ENCODE measurements at places on chromosomes 1 and 21.

GRCh38 chr1:82785268-82785790 lies 984.6 kb downstream of the ADGRL2 start:
- no peak for DNase-seq

DNA sequence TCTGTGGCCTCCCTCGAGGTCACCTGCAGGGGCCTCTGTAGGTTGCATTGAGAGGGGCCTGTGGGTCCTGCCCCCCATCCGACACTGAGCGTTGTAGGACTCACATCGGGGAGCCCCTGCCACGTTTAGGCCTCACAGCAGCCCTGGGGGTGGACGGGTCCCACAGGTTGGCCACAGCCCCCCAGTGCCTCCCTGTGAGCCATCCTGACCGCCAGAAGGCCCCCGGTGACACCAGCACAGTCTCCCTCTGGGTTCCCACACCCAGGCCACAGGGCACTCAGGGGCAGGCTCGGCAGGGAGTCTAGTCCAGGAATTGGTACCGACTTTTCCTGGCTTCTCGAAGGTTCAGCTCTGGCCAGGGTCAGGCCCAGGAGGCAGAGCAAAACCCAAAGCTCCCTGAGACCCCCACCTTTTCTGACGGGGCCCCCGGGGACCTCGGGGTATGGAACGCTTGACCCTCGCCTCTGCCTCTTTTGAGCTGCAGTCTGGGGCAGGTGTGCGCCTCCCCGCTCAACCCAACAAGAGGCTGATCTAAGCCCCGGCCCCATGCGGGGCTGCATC lies 13.9 kb upstream of the POFUT2 start:
- no peak for DNase-seq

- peak; percentile 71 for DNase-seq
Measured at GRCh38 chr1:40612345-40612831, 53.1 kb downstream of the RIMS3 start.

DNA sequence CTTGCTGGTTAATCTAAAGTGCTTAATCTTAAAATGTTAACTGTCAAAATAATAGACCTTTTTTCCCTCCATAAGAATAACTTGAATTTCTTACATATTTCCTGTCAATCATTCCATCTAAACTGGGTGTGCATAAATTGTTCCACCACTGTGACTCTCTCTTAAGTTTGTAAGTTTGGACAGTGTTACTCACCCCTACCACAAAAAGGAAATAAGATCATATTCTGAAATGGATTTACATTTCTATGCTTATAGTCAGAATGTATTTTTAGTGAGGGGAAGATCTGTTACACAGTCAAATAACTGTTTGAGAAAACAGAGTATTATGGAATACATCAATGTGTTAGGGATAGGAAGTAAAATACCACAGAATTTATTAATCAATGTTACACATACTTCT lies 109.6 kb upstream of the DPYD start:
- DNase-seq = no peak

GRCh38 chr21:40049031-40049930 lies 182.0 kb downstream of the PCP4 start:
- no peak for DNase-seq

GRCh38 chr1:189706594-189706993 lies 771.1 kb downstream of the BRINP3 start:
- DNase-seq = no peak

GRCh38 chr21:16037421-16037955 lies 307.7 kb downstream of the USP25 start:
- no peak for DNase-seq

DNA sequence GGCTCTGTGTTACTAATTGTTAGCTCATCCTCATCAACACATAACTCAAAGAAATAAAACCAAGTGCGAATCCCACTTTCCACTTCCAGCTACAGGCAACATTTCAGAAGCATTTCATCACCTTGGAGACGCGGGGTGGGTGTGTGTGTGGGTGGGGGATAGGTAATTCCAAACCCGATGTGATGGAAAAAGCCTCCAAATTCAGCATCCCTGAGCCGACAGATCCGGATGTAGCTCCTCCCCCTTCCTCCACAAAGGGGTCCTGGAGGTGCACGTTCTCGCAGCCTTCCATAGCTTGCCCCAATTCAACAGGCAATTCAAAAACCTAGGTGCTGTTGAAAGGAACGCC lies 486 bp downstream of the HSPA13 start:
- no peak for DNase-seq

GRCh38 chr21:20463362-20463761 lies 534.8 kb upstream of the NCAM2 start:
- no peak for DNase-seq

Data from right forelimb (tissue), 1 donor.